ENCODE measurements at places on chromosomes 1 and 21.

- no peak for DNase-seq
Observed at GRCh38 chr1:18901952-18902522, 318 bp downstream of the ALDH4A1 start.

GRCh38 chr21:26148071-26148839 lies 22.3 kb downstream of the APP start:
- no peak for DNase-seq

- peak; percentile 2 for DNase-seq
Observed at GRCh38 chr1:108082738-108083562, 117.2 kb downstream of the SLC25A24 start.

DNA sequence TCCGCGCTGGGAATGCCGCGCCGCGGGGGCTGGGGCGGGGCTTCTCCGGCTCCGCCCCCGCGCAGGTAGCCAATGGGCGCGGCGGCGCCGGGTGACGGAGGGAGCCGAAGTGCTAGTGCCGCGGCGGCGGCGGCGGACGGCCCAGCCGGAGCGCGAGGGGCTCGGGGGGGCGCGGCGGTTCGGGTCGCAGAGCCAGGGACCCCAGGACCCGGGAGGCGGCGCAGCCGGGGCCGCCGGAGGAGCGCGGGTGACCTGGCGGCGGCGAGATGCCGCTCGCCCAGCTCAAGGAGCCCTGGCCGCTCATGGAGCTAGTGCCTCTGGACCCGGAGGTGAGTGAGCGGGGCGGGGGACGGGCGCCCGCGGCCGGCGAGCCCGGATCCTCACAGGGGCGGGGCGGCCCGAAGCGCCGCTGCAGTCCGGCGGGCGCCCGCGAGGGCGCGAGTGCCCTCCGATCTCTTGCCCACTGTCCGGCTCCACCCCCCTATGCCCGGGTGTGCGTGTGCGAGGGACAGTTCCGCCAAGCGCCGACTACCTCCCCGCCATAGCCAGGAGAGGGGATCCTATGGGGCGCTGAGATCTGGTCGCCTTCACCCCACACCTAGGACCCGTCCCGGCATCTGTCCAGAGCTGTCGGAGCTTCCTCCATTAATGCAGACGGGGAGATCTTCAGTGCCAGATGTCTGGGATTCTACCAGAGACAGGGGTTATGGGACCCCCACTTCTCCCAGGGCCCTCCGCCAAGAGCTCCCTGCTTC lies at the start of gene RPS6KA1:
RPS6KA1 (plus strand) TSS at position 107 of the 755 bp plus-strand sequence; CDS start at position 267, 160 bp downstream.
- peak; percentile 68 for DNase-seq

DNA sequence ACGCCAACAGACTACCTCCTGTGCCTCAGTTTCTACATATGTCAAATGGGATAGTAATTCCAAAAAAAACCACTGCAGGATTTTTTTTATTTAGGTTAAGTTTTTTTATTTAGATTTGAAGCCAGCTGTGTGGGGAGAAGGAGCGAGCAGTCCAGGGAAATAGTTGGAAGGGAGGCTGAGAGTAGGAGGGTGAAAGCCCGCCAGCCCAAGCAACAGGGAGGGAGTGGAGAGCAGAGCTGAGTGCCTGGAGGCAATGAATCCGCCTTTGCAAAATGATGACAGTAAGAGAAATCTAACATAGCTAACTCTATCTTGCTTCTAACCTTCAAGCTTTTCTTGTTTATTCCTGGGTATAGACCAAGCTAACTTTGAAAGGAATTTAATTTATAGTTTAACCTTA lies 15.6 kb upstream of the C1orf198 start:
- DNase-seq: no peak
